ENCODE measurements at places on chromosomes 5 and 9. TPM values are rescaled to one million over a fixed set of nuclear protein-coding genes. Genes with fewer than 3 reads are reported as not detected.

Gene IFNB1
- total RNA-seq: not detected

Gene ADAMTSL2
- 10.6 TPM for total RNA-seq

Gene PCDHGB6
- total RNA-seq: 4.8 TPM

Gene SCGB3A1
- total RNA-seq: not detected

Gene GPR150
- total RNA-seq: 0.40 TPM

Gene EGFLAM
- 2.9 TPM for total RNA-seq

Gene SOWAHA
- total RNA-seq: under 0.01 TPM

Gene PLAC8L1
- 0.52 TPM for total RNA-seq

Gene SLC36A3
- total RNA-seq: not detected

Gene PCDHGB5
- 34.3 TPM for total RNA-seq

Gene HK3
- not detected for total RNA-seq

Gene GRM6
- not detected for total RNA-seq

Gene SYK
- total RNA-seq: not detected

Gene FOXD4L6
- 0.17 TPM for total RNA-seq

Gene NEURL1B
- 11.3 TPM for total RNA-seq

Gene AK8
- 0.53 TPM for total RNA-seq

Gene SLC6A19
- not detected for total RNA-seq

Gene TYRP1
- total RNA-seq: 2.5 TPM

Gene STKLD1
- 0.33 TPM for total RNA-seq

Gene GRIA1
- total RNA-seq: 2.4 TPM

Gene PIGO
- 18.8 TPM for total RNA-seq

Gene PAEP
- not detected for total RNA-seq

Gene LCNL1
- 1.1 TPM for total RNA-seq

Gene HTR1A
- total RNA-seq: not detected

Gene DMRT3
- total RNA-seq: not detected
